LNCaP clone FGC (cell line): ENCODE measurements at places on chromosomes 6 and 20.

GRCh38 chr6:167839343-167839742 lies 12.6 kb downstream of the AFDN start:
- DNase-seq = no peak

GRCh38 chr20:24739746-24740145 lies 209.3 kb upstream of the CST7 start:
- DNase-seq = no peak

DNA sequence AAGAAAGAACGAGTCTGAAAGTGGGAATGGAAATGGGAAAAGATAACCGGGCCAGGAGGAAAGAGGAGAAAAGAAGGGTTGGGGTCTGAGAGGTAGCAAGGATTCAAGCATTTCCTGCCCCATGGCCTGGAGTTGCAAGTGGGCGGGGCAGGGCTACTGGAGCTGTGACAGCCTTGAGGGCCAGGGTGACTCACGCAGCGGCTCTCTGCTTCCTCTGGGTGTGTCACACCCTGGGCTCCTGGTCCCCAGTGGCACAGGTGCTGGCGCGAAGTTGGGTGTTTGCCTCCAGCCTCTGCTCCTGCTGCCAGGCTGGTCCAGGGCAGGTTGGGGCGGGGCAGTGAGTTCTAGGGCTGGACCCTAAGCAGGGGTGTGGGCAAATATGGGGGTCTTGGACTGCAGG lies 3.3 kb upstream of the ULBP3 start:
- DNase-seq = peak; percentile 34

- no peak for DNase-seq
Measured at GRCh38 chr6:164018133-164018532, 603.6 kb downstream of the QKI start.

- no peak for DNase-seq
Measured at GRCh38 chr6:121522771-121523386, 87.4 kb downstream of the GJA1 start.
